Endodermal cell (in vitro differentiated cells): ENCODE measurements at places on chromosomes 3 and 15.

DNA sequence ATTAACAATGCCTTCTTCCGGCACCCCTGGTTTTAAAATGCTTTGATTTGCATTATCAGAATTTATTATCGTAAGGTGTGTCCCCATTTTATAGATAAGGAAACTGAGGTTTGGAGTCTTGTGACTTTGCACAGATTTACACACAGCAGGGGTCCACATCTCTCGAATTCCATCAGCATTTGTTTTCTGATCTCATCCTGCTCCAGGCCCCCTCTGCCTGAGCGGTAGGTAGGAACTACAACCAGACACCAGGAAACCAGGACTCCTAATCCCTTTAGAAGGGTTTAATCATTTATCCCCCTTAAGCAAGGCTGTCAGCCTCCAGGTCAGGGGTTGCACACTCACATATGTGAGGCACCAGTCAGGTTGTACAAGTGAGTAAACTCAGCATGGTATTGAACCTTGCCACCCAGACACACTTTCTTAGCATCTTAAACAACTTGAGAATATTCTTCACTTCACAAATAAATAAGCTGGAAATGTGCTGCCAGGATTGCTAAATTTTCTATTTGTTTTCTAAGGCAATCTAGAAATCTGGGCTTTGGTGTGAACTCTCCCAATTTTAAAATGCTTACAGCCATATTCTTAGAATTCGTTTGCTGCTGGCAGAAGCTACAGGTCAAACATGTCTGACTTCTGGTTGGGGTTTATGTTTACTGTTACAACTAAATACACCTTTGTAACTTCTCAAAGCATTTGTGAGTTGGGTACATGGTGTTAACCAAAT, 31.7 kb upstream of the CMTM7 start:
- DNase-seq: peak; percentile 76

DNA sequence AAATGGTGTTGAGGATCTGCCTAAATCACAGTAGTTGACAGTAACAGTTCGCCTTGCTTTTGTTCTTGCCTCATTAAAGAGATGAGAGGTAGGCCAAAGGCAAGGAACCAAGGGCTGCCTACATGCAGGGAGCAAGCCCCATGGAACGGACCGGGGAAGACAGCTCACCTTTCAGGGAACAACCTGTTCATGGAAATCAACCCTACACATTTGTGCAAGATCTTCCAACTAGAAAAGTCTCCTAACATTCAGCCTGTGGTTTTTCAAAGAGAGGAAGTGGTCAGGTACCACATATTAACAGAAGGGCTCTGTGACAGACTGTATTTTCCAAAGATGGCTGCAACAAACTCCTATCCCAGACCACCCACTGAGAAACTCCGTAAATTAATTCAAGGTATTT, 1031.8 kb upstream of the NR2F2 start:
- no peak for DNase-seq

DNA sequence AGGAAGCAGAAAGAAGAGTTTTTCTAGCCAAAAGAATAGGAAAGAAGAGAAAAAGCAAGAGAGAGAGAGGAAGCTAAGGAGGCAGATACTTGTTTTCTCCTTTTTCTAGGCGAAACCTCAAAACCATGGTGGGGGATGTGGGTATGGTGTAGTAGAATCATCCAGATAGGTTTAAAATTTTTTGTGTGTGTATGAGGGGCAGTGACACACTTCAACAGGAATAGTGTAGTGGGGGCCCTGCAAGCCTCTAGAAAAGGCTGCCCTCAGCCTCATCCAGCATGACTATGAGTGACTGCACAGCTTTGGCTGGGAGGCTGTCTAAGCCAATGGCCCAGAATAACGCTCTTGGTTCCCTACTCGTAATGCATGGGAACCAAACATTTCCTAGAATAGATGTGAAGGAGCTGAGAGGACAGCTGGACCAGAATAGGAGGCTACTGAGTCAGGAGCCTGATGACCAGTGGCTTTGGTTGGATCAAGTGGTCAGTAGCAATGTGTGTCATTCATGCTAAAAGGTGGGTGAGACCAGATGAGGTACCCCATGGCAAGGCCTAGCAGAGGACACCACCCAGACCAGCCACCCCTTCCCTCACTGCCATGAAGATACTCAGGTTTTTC, 24.4 kb downstream of the MOBP start:
- DNase-seq: no peak

DNA sequence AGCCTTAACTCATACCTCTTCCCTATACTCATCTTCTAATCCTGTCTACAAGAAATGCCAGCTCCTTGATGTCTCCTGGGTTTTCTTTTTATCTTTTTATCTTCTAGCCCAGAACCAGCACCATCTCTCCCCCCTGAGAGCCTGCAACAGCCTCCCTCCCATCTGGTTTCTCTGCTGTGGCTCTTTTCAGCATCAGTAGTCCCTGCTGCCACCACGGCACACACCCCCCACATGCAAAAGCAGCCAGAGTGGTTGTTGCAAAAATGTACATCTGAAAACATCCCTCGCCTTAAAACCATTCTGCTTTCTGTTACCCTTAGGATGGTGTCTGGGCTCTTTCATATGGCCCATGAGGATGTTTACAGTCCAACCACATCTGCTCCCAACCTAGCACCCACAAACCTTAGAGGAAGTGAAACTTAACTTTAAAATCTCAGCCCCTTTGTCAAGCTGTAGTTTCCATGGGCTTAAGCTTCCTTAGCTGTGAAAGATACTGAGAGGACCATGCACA, 775 bp downstream of the TTC21A start:
- DNase-seq: no peak

- no peak for DNase-seq
Observed at GRCh38 chr15:95448531-95449229, 881.8 kb upstream of the NR2F2 start.

DNA sequence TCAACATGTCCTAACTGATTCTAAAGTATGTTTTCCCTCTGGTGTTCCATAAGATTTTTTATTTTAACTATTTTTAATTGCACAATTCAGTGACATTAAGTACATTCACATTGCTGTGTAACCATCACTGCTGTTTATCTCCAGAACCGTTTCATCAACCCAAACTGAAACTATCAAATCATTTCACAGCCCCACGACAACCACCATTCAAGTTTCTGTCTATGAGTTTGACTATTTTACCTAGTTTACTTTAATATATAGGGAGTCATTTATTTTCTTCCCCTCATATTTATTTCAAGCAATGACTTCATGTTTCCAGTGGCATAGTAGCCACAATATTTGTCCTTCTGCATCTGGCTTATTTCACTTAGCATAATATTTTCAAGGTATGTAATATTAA, 8.4 kb downstream of the RTP1 start:
- DNase-seq: no peak

- DNase-seq: no peak
Observed at GRCh38 chr15:35167675-35168074, 82.6 kb upstream of the NANOGP8 start.

- no peak for DNase-seq
Observed at GRCh38 chr3:76586471-76586870, 453.4 kb upstream of the ROBO2 start.

DNA sequence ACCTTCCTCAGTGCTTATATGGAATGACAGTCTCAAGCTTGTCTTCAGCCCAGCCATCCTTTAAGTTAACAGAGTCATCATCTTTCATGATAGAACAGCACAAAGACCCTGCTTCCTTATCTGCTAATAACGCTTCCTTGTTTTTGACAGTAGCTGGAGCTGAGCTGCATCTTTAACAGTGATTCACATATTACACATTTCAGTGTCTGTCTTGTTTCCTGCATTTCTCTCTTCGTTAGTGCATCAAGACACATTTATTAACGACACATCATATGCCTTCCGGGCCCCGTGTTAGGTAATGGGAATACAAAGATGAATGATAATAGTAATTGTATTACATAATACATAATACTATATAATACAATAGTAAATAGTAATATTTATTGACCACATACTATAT, 30.2 kb upstream of the GREM1 start:
- no peak for DNase-seq

DNA sequence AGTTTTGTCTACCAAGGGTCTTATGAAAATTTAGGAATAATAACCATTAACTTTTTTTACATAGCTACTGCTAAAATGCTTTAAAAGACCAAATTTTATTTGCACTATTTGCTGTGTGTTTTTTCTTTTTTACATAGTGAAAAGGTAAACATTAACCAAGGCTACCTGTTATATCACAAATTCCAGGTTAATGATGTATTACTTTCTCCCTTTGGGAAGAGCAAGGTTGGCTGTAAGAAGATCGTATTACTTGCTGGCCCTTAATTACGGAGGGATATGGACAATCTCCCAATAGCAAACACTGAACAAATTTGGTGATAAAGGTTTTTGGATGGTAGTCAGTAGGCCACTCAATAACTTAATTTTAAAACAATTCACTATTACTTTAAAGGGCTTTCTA, 22.4 kb downstream of the LRRC58 start:
- DNase-seq: no peak

DNA sequence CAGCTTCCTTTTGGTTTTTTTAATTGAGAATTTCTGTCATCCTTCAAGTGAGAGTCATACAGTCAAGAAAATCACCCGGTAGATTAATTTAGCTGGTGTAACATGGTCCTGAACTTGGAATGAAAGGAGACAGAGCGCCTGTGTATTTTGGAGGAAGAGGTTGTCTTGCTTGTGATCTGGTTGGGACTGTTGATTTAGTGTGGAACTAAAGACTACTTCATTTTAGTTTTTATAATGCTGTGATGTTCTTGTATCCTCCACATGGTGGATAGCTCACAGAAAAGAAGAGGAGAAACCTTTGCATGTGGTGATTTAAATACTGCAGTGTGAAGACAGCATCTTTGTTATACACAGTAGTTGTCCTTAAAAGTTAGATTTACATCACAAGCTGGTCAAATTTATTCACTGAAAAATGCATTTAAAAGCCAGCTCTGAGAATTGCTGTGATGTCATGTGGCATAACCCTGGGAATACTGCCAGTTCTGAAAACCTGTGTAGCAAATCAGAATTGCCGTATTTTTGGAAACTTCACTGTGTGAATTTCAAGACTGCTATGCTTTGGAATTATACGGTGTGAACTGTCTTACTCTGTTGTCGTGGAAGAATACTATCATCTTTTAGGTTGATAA, 268.5 kb downstream of the PTPRG start:
- no peak for DNase-seq

- peak; percentile 69 for DNase-seq
Observed at GRCh38 chr3:184523825-184524615, 37.6 kb upstream of the EPHB3 start.

DNA sequence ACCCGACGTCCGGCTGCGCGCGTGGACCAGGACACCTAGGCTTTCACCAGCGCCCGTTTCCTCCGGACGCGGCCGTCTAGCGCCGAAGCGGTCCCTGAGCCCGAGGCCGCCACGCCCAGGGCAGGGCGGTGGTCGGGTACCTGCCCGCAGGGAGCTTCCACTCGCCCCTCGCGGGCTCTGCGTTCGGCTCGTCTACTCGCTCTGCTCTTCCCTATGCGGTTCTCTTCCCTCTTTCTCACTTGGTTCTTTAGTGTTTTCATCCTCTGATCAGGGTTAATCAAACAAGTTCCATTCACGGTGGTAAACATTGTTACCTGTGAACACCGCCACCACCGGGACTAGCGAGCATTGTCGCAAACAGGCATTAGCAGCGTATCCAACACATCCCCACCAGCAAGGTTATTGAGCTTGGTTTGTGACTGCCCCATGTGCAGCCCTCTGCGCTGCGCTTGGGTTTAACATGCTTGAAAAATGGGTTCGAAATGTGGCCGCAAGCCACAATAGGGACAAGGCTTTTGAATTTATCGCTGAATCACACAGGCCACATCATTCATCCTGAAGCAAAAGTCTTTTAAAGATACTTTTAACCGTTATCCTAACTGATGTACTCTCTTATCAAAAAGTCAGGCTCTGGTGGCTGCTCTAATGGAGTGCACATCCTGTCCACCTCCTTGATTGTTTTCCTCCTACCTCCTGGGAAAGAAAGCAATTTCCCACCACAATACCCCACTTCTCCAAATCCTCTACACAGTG, 843 bp upstream of the CD47 start:
- peak; percentile 66 for DNase-seq

- DNase-seq: no peak
Observed at GRCh38 chr15:72451224-72451623, 22.9 kb upstream of the ARIH1 start.

DNA sequence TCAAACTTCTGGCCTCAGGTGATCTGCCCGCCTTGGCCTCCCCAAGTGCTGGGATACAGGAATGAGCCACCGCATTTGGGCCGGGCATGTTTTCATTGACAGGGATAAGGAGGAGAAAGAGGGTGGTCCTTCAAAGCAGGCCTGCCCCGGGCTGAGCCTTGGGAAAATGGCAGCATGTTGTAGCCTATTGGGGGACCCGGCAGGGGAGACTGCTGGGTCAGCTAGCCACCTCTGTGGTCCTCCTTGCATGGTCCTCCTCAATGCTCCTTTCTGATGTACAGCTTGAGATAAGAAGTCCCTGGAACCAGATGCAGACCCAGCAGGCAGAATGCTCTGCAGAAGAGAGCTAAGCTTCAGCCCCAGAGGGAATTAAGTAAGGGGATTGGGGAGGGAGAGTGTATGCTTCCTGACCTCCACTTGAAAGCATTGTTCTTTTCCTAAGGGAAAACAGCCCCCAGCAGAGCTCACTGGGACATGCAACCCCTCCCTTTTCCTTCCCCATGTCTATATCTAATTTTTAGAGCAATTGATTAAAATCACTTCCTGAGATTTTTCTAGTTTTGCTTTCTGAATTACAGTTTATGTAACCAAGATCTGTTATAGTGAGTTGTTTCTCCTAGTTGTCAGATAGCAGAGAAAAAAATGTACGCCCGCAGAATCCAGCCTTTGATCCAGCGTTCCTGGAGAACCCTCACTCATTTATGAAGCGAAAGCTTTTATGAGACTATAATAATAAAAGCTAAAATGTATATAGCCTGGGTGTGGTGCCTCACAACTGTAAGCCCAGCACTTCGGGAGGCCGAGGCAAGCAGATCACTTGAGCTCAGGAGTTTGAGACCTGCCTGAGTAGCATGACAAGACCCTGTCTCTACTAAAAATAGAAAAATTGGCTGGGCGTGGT, 48.7 kb upstream of the VILL start:
- no peak for DNase-seq

DNA sequence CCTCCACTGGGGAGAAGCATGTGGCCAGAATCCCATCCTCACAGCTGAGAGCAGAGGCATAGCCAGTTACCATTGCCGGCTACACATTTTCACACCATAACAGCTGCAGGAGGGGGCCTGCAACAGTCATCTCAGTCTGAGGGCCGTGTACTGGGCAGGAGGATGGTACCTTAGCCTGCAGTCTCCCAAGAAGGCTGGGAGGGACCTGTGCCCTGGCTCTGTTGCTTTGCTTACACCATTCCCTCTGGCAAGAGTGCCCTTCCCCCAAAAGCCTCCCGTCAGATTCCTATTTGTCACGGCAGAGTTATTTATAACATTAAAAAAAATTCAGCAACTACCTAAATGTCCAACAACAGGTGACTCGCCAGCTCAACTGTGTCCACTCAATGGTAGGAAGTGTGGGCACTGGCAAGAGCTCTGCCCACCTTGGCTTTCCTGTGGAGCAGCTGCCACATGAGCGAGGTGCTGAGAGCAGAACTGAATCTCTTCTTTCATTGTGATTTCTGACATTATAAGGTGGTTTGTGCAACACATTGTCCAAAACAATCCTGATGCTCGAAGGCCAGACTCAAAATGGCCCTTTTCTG, 4.4 kb downstream of the CAMKV start:
- DNase-seq: no peak

- DNase-seq: no peak
Observed at GRCh38 chr15:37111427-37111717, 11.0 kb upstream of the MEIS2 start.
